ENCODE measurements at places on chromosomes 4 and X.

DNA sequence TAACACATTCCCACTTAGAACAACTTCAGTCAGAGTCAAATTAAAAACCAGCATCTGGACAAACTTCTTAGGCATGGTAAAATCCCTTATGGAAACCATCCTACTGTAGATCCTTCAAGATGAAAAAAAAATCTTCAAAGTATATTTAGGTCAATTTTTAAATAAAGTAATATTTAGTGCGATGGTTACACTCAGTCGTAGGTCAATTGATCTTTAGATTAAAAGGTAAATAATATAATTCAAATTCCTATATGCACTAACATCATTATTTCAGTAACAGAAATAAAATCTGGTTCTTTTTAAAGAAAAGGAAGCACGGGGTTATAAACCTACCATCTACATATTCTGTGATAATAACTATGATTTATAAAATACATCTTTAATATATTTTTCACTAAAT, at the start of gene UGT2A2:
TSS of gene UGT2A2 (minus strand) at position 101 of the 400 bp plus-strand sequence. CDS start at position 99, 2 bp downstream.
- DNase-seq, result no peak

- no peak for DNase-seq
These were observed 456.3 kb downstream of the DTHD1 start for GRCh38 chr4:36737691-36738090.

DNA sequence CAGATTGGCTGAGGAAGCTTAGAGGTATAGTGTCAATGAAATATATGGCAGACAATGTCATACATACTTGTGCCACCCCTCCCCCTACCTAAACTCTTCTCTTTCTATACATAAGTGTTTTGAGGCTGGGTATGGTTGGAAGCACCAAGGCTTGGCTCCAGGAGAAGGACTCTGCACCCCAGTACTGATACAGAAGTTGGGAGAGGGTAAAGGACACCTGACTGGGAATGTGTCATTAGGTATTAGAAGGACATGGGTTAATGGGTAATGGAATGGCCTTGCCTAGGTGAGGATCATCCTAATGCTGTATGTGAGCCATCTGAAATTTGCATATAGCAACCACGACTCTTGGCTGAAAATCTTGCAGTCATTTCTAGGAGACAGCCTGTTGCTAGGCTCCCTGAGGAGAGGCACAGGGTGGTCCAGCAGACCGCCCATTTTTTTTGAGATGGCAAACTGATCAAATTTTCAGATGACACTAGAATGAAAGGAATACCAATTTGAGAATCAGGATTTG, 26.8 kb upstream of the AP1S2 start:
- DNase-seq, result no peak

- no peak for DNase-seq
These were observed 46.3 kb downstream of the ARHGAP6 start for GRCh38 chrX:11619441-11619840.

GRCh38 chrX:136021903-136022302, 36.7 kb downstream of the SLC9A6 start:
- no peak for DNase-seq

DNA sequence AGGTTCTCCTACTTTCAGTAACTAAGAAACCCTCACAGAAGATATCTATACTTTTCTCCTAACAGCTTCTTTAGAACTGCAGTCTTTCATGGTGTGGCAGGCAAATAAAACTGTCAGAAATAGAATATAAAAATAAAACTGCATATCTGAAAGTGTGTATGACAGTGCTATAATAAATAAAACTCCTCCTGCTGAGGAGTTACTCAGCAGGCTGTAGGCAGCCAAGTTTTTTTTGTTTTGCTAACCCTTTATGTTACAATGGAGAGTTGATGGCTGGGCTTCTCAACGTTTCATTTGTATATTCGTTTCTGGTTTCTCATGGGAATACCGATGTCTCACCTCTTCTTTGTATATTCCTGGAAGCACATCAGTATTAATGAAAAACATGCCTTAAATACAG, 18.2 kb upstream of the UGT2B10 start:
- DNase-seq, result no peak

- DNase-seq, result no peak
These were observed 214.3 kb upstream of the PPARGC1A start for GRCh38 chr4:24104158-24104565.

GRCh38 chr4:121790976-121791375, 10.1 kb upstream of the EXOSC9 start:
- DNase-seq, result no peak

DNA sequence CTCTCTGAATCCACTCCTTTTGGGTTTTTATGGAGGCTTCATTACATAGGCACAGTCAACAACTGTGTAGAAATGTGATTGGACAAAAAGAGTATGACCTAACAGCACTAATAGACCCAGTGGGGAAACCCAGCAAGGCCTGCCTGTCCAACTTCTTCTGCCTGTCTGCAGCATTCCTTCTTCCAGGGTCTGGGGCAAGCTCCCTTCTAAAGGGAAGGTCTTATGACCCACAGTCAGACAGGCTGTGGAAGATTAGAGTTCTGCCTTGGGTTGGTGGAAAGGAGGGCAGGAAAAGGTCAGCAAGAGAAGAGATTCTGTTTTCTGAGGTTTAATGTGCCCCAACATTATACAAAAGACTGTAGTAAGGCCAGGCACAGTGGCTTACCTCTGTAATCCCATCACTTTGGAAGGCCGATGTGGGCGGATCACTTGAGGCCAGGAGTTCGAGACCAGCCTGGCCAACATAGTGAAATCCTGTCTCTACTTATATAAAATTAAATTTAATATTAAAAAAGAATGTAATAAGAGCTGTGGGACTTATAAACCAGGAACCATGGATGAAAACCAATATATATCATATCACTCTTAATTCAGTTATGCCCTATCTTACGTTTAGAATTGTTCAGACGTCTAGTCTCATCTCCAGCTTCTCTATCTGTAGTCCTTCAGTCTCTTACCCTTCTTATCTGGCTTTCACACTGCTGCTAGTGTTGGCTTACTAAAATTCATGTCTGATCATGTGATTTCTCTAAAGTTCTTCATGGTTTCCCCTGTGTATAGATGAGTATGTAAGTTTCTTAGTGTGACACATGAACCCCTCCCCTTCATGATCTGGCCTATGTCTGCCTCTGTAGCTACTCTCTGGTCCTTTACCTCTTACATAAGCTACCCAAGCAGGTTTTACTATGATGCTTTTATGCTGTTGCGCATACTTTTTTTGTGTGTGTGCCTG, 6.2 kb downstream of the CLCN3 start:
- DNase-seq, result no peak

DNA sequence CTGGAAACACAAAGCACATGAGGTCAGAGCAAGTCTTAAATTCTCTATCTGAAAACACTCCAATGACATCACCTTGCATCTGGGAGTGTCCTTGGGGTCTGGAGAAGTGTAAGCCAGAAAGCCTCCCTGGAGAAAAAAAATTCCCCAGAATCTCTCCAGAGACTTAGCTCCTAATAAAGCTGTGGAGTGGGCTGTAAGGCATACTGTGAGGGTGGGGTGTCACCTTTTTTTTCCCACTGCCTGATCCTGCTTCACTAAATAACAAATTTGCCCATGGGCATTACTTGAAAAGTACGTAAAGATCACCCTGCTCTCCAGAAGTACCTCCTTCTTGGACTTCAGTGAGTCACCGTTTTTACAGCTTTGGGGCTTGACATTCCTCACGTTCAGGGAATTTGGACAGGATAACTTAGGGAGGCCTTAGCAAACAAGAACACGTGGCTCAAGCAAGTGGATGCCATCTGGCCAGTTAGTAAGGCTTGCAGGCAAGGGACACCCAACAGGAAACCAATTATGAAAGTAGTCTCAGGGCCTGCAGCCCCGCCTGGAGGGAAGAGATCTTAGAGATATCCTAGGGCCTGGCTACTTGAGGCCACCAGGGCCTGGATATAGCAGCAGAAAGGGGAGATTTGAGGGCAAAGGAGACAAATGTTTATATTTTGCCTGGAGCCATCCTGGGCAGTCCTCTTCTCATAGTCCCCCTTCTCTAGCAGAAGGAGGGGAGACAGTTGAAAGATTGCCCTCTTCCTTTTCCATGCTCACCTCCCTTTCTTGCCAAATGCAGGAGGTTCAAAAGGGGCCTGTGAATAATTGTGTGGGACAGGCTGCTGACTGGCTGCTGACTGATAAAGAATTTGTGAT, 60.1 kb upstream of the PLAC1 start:
- no peak for DNase-seq

GRCh38 chr4:140856621-140857062, 100.5 kb upstream of the TBC1D9 start:
- no peak for DNase-seq

DNA sequence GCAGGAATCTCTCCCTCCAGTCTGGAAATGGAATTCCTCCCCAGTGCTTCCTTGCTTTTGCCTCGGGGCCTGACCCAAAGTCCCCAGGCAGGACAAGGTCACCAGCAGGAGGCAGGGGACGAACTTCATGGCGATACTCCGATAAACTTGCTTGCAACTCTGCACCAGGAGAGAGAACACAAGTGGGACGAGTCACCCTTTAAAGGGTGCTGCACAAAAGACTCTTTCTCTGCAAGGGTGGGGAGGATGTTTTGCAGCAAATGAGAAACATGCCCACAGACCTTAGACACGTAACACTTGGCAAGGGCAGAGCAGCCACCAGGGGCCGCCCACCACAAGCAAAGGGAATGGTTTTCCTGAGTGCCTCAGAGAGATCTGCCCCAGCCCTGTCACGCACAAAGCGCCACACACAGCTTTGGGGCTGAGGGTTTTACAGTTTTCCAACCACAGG, at the start of gene FGFBP2:
TSS of gene FGFBP2 (minus strand) at position 175 of the 451 bp plus-strand sequence. CDS start at position 129, 46 bp downstream.
- DNase-seq, result peak; percentile 61

DNA sequence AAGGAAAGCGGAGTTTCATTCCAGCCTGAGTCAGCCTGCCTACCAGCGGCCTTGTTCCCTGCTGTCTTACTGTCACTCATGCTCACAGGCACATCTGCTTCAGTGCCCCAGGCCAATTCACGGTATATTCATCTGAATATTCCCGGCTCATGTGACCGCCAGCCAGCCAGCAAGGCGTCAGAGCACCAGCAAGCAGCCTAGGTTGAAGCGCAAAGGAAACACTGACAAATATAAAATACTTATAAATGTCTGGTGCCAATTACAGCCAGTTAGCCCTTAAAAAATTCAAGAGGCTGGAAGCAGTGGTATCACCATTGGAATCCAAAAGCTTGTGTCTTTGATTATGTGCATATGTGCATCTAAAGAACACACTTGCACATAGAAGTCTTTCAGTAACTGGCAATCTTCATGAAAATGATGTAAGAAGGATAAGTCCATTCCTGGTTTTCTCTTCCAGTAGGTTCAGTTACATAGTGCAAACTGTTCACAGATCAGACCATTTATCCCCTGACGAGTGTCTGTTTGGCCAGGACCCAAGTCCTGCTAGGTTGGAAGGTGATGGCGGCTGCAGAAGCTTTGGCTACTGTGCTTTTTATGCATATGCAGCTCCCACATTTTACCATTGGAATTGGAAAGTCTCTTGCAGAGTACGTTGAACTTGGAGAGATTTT, 61.3 kb downstream of the LUZP4 start:
- DNase-seq, result no peak

DNA sequence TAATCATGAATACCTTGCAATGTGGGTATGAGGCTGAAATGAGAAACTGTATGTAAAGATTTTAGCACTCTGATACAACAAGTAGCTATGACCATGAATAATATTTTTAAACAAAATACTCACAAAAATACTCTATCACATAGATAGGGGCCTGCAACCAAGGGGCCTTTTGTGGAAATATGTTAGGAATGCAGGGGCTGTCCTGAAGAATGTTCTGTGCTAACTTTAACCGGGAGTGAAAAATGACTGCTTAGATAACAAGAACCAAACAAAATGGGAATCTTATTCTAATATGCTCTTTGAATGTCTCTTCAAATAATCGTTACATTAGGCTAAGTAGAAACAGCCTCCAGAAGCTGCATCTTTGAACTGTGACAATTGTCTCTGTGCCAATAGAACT, 37.9 kb upstream of the GYPA start:
- no peak for DNase-seq

GRCh38 chr4:107950746-107951540, 19.6 kb downstream of the CYP2U1 start:
- no peak for DNase-seq

DNA sequence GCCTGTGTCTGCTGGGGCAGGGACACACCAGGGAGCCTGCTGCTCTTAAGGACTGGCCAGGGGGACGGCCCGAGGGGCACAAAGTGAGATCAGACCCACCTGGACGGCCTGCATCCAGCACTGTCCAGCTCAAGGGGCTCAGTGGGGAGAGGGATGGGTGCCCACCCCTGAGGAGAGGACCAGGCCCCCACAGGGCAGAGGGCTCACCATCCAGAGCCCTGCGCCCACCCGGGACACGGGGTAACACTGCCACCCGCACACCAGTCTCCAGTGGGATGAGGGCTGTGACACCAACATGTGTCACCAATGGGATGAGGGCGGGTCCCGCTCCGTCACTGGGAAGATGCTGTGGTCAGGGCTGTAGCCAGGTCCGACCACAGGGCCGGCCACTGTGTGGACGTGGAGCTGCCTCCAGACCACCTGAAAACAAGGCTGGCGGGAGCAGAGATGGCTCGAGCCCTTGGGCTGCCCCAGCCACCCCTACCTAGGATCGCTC, 13.2 kb downstream of the DGKQ start:
- DNase-seq, result no peak

DNA sequence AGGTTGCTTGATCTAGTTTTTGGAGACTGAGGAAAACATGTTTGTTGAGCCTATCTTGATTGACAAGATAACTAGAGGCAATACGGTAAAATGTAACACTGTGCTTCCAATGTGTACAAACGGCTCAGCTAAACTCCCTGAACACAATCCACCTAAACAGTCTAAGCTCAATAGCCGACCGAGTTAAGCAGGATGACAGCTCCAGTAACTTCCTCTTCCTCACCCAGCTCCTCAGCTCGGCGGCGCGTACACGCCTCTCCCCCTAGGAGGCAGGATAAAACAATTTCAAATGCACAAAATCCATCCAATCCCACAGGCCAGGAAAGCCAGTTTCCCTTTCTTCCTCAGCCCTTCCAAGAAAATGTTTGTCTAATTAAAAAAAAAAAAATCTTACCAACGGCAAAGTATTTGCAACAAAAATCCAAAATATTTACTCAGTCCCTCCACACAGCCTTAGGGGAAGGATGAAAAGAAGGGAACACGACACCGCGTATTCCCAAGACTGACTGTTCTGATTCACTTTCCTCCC, 1.0 kb downstream of the CNOT6L start:
- peak; percentile 60 for DNase-seq

DNA sequence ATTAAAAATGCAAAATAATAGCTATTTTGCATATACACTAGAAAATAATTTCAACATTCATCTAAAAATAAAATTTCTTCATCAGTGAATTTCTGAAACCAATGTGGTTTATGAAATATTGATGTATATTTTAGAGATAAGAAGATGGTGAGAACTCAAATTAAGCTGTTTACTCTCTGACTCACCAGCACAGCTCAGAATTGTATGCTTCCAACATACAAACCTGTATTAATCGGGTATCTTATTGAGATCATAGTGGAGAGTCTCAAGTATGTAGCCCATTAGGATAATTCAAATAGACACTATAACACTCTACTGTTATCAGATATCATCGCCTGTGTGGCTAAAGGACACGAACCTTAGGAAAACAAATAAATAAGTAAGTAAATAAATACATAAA, 899.5 kb upstream of the INTU start:
- no peak for DNase-seq
